ENCODE measurements at places on chromosomes 7 and 10.

DNA sequence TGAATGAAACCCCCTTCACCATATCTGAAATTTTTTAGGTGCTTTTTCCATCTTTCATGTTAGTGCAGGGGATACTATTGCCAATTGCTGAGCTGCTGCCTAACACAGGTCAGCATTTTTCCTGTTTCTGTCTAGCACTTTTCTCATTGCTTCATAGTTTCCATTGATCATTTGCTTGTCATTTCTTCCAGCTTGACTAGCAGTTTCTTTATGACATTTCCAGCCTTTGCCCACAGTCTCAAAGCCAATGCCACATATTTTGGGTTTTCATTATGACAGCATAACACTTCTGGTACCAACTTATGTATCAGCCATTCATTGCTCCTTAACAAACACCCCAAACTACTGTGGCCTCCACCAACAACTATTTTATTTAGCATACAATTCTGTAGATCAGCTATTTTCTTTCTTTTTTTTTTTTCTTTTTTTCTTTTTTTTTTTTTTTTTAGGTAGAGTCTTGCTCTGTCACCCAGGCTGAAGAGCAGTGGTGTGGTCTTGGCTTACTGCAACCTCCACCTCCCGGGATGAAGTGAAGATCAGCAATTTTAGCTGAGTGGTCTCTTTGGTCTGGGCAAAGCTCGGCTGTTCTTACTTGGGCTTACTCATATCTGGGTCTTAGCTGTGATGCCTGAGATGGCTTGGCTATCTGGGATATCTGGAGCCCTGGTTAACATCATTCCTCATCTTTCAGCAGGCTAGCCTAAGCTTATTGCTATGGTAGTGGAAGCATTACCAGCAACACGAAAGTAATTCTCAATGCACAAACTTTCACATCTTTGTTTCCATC, 102.3 kb downstream of the EPC1 start:
- DNase-seq: no peak

GRCh38 chr7:1611708-1612241, 41.9 kb upstream of the PSMG3 start:
- DNase-seq: peak; percentile 99

DNA sequence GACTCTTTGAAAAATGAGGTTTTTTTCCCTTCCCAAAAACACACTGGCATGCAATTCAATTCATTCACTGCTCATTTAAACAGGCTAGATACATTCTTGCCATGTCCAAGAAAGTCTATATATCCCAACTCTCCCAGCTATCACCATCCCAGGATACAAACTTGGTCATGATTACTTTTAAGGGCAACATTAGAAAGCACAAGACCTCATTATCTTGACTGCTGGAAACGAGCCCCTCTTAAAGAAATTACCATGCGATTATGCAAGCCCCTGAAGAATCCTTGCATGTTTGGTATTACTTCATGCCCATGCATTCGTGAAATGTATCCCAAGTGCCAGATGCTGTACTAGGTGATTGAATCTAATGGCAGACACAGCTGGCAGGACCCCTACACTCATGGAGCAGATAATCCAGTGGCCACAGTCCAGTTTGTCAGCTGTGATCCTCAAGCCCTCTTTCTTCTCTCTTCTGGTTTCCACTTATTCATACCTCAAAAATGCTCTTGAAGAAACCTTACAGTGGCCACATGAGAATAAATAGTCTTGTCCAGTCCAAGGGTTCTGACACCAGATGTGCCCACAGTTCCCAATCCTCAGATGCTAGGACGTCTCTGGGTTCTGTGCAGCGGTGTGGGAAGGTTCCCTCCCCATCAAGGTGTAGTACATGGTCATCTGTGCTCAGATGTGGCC, 103.7 kb upstream of the HABP2 start:
- no peak for DNase-seq

- DNase-seq: no peak
Measured at GRCh38 chr7:22251281-22251680, 105.7 kb downstream of the RAPGEF5 start.

GRCh38 chr7:156222151-156222550, 409.9 kb upstream of the SHH start:
- no peak for DNase-seq

DNA sequence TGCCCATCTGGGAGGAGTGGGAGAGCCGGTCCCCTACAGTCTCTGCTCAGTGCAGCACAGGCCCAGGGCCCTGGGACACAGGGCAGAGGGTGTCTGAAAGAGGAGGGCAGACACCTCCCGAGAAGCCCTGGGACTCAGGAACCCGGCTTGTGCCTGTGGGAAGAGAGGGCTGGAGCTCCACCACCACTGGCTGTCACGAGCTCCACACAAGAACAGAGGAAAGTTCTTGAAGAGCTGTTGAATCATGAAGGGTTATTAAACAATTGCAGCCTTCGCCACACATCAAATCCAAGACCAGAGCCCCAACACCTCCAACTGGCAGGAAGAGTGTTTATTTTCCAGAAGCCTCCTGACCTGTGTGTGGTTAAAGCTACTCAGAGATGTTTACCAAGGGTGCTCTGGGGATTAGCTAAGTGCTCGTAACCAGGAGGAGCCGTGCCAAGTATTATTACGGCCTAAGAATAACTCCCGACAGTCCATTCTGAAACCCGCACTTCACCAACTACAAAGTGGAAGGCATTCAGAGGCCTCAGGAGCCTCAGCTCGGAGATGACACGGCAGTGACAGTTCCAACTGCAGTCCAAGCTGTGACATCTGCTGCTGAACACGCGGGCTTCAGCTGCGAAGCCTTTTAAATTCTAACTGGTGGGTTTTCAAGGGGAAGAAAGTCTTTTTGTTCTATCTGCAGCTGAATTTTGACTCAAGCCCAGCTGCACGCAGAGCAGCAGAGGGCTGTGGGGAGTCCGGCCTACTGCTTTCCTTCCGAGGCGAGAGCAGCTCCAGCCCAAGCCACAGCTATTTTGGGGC, 75.1 kb downstream of the MAD1L1 start:
- DNase-seq: no peak

DNA sequence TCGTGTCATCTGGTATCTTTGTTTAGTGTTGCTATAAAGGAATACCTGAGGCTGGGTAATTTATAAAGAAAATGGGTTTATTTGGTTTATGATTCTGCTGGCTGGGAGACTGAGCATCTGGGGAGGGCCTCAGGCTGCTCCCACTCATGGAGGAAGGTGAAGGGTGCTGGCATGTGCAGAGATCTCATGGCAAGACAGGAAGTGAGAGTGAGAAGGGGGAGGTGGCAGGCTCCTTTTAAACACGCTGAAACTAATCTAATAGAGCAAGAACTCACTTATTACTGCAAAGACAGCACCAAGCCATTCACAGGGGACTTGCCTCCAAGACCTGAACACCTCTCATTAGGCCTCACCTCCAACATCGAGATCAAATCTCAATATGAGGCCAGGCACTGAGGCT, 11.3 kb downstream of the OIT3 start:
- DNase-seq: no peak

DNA sequence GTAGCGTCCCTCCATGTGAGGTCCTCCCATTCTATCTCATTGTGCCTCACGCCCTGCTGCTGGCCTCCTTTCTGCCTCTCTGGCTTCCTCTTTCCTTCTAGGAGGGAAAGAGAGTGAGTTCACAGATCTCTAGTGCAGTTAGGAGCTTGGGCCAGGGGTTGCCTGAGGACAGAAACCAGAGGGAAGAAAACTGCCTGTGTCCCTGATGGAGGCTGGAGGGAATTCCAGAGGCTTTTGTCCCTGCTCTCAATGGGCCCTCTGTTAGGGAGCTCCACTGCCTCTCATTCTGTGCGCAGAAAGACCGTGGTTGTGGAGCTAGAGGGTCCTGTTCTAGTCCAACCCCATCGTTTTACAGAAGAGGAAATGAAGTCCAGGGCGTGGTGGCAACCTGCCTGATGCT, 4.6 kb downstream of the MARVELD1 start:
- DNase-seq: no peak

DNA sequence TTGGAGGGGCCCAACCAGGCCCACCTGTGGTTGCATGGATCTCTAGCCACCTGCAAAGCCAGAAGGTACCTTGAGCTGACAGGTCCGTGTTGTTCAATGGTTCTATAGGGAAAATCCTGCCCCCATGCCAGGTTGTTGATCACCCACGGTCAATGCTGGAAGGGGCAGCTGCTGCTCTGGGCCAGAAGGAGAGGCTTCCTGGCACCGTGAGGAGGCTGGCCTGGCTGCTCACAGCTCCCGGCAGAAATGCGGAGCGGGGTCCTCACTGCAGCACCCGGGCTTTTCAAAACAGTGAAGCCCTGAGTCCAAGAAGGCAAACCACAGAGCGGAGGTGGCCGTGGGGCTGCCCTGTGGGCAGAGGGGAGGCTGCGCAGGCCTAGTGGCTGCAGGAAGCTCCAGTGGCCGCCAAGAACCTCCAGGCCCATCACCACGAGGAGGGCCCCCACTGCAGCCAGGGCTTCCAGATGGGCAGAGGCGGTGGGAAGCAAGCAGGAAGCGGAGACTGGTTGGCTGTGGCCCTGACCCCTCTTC, 25.0 kb upstream of the GPR146 start:
- DNase-seq: no peak

DNA sequence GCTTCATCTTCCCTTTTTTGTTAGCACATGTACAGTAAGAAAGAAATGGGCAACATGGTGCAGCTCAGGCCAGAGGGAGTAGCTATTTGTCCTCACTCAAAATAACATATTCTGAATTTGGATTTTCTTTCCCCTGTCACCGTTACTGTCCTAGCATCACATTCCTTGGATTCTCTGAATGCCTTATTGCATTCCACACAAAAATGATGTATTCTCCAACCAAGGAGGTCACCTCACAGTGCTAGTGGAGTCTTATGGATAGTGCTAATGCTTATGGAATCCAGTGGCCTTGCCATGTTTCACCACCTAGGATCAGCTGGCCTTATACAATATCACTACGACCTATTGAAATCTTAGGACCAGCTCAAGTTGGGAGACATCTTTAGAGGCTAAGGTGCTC, 7.2 kb downstream of the PRSS58 start:
- no peak for DNase-seq

DNA sequence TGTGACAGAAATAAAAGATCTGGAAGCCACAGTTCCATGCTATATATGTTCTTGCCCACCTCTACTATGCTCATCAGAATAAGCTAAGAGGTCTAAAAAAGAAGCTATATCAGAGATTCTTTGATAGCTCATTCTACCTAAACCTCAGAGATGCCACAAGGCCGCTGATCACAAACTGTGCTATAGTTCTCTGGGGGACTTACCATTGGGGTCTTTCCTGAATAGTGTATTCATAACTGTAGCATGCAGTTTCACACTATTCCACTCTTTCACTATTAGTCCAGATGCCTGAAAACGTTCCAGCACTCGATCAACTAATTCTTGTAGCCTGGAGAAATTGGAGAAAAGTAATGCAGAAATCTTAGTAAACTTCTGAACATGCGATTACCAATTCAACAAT, 44.5 kb upstream of the SPOCK2 start:
- no peak for DNase-seq

DNA sequence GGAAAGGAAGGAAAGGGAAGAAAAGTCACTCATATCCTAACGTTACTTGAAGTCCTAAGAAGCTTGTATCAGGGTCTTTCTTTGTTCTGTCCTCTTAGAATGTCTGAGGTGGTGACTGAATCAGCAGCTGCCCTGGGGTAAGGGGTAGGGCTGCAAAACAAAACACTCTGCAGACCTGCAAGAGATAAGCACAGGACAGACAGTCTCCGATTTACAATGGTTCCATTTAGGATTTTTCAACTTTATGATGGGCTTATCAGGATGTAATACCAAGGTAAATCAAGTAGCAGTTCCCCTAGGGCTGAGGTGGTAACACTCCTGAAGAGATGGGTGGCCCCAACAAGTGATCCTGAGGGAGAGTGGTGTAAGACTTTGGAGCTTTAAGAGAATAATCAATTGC, 16.5 kb downstream of the KDM7A start:
- no peak for DNase-seq

- no peak for DNase-seq
Measured at GRCh38 chr7:101562531-101563197, 66.4 kb downstream of the MYL10 start.

DNA sequence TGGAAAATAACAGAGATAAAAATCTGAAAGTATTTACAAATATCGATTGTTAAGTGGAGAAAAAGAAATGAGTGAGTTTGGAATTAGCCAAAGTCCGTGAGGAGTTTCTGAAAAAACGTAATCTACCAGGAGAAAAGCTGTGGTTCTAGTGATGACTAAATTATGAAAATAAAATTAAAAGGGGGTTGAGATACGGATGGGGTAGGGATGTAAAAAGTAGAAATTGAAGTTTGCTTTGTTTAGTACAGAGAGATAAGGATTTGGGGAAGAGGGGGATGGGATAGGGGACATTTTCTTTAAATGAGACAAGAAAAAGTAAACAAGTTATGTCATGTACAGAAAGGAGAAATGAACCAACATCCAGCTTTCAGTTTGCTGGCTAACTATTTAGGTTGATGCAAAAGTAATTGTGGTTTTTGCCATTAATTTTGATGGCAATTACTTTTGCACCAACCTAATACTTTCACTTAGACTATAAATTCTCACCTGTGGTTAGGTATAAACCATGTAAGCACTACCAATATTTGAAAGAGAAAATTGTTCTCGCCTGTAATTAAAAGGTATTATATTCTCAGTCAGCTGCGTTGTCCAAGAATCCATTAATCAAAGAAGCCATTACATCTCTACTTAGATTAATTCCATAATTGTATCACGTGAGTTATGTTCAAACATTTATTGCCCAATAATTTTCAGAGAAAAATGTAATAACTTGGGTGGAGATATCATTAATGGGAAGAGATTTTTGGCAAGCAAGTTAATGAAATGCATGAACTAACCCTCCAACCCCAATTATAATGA, 143.0 kb upstream of the NRP1 start:
- DNase-seq: no peak
